ENCODE measurements at places on chromosomes 2 and 18.
A peak's percentile ranks its signal among the peaks of the same experiment; 100 is the strongest.

GRCh38 chr2:61534926-61535325 is 3.2 kb downstream of the XPO1 start:
- DNase-seq = no peak

GRCh38 chr18:65523461-65523860 is 227.4 kb upstream of the CDH7 start:
- no peak for DNase-seq

GRCh38 chr18:3037423-3037915 is 24.5 kb upstream of the LPIN2 start:
- DNase-seq = no peak

DNA sequence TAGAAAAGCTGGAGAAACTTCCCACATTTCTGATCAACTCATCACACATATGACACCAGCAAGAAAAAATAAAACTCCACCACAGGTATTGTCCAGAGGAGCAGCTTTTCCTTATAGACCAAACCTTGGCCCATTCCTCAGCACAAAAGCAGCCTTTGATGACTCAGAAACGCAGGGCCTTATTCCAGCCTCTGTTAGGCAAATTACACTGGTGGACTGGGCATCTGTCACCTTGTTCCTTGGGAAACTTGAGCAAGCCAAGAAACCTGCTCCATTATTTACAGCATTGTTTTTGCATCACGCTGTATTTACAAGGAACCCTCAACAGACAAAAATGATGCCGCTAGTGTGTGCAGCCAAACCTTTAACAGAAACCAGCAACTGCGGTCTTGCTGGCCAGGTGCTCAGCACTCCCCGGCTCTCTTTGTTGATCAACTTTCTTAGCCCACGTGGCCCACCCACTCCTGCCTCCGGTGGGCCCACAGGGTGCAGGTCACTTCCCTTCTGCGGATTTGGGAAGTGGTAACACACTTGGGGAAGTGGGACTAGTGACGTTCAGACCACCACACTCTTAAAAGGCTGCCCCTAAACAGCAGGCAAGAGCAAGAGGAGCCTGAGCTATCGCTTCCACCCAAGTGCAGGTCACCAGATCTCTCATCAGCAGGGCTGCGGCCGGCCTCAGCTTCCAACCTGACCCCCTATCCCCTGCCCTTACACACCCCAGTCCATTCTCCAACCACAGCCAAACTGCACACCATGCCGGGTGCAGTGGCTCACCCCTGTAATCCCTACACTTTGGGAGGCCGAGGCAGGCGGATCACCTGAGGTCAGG is 1.5 kb downstream of the AP1S3 start:
- no peak for DNase-seq

DNA sequence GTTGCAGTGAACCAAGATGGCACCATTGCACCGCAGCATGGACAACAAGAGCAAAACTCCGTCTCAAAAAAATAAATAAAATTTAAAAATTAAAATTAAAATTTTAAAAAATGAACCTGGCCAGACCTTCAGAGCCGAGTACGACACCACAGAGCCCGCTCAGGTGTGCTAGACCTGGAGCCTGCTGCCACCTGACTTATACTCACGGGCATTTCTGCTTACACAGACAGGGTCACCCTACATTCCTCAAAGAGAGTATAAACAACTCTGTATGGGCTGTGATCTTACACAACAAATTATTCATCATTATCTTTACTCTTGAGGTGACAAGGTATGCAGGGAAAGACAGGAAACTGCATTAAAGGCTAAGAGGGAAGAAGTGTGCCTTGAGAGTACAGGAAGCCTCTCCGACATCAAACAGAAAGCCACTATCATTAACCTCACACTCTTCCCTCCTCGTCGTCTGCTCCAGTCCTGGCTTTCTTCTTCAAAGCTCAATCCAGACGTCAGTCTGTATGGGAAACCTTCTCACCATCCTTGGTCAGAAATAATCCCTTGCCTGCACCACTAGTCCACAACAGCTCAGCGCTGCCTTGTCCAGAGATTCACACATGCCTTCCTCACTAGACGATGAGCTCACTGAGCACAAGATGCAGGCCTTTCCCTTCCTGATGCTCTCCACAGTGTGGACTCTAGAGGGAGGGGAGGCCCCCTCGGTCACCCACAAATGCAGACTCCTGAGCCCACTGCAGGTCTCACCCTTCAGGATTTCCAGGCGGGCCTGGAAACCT is 56.2 kb downstream of the UXS1 start:
- DNase-seq = no peak

DNA sequence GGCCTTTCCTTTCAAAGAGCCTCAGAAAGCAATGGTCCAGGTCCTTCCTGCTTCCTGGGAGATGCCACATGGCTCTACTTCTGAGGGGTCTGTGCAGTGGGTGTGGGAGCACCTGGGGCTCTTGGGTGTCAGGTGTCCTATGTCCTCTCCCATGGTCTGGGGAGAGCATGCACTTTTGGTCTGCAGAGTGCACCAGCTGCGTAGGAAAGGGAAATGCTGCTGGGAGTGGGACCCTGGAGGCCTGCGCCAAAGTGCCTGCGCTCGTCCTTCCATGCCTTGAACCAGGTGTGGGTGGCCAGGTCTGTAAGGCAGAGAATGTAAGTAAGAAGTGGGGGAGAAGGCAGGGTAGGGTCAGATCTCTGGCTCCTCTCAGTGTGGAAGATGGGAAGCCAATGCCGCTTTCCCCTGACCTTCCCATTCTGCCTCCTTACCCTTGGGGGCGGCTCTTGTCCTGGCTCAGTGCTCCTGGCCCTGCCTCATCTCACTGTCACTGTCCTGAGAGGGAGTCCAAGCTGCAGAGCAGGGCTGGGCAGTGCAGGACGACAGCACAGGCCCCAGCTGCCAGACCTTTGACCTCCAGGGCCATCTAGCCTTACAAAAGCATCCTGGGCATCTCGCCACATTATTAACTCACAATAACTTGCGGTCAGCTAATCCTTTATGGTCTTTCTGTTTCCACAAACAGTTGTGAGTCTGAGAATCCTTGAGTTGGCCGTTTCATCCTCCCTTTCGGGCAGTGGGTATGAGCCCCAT is 6.6 kb upstream of the PROM2 start:
- DNase-seq = no peak

GRCh38 chr2:173652767-173653431 is 298.2 kb downstream of the CDCA7 start:
- peak; percentile 71 for DNase-seq

GRCh38 chr2:186709529-186710450 is 15.9 kb downstream of the FAM171B start:
- no peak for DNase-seq

GRCh38 chr18:72834731-72835130 is 33.1 kb downstream of the NETO1 start:
- no peak for DNase-seq

DNA sequence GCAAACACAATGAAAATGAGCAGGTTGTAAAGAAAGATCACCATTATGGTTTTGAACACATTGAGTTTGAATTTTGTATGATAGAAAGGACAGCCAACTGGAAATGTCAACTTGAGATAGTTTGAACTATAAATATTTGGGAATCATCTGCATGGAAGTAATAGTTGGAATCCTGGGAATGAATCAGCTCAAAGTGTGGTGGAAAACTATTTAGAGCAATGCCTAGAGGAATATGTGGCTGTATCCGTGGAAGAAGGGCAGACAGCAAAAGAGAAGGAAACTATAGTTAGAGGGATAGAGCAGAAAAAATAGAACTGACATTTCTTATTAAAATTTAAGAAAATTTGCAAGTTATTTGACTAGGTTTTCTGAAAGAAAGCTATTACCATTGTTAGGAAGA is 112.5 kb upstream of the OTX1 start:
- no peak for DNase-seq

DNA sequence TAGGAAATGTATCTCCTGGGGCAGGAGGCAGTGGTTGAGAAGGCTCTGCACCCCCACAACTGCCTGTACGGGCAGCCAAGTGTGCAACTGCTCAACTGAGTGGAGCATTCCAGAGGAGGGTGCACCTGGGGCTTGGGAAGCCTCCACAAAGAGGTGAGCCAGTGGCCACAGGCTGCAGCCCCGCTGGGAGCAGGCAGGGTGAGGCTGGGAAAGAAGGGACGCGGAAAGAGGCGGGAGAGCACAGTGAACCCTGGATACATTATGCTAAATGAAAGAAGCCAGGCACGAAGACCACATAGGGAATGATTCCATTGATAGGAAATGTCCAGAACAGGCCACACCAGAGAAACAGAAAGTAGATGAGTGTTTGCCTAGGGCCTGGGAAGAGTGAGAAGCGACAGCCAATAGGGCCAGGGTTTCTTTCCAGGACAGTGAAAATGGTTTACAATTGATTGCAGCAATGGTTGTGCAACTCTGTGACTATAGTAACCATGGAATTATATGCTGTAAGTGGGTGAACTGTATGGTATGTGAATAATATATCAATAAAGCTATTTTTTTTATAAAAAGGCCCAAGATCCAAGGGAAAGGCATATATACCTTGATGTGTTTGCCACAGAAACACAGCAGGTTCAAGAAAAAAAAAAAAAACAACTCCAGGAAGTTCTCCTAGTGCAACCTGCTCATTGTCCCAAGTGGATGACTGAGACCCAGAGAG is 82.4 kb downstream of the DDX1 start:
- no peak for DNase-seq

GRCh38 chr2:220127876-220128275 is 500.4 kb downstream of the SLC4A3 start:
- no peak for DNase-seq

DNA sequence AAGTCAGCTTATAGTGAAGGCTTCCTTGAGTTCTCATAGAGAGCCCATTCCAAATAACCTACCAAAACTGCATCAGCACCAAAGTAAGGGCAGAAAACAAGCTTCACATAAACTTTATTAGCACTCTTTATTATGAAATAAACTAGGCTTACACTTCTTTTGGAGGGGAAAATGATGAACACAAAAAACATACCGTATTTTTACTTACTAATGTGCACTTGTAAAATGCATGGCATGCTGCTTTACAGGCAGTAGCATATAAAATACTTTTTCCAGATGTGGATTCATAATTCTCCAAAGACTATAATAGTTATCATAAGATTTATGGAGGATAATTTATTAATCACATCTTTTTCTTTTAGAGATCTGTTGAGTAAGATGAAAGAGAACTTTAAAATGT is 133.9 kb downstream of the OSR1 start:
- no peak for DNase-seq

- no peak for DNase-seq
Observed at GRCh38 chr2:14700753-14701152, 68.2 kb downstream of the LRATD1 start.

DNA sequence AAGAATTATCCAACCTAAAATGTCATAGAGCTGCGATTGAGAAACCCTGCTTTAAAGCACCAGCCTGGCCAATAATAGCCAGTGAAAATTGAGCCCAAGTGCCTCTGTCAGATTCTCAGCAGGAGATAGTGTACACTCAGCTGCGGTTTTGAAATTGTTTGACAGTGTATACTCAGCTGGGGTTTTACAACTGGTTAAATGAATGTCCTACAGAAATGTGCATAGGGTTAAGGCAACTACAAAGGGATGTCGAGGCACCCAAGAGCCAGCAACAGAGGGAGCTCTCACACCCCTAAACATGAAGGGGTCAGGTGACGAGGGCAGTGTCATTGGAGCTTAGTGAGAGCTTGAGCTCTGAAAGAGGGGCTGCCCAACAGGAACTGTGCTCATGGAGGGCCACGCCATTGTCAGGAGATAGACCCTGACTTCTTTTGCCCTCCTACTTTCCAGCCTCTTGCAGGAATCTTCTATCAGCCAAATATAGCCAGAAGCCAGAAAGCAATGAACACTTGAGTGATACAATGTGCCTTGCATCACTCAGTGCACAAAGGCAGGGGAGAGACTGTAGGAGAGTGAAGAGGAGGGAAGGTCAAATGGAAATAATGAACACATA is 15.1 kb downstream of the ACTG2 start:
- no peak for DNase-seq

DNA sequence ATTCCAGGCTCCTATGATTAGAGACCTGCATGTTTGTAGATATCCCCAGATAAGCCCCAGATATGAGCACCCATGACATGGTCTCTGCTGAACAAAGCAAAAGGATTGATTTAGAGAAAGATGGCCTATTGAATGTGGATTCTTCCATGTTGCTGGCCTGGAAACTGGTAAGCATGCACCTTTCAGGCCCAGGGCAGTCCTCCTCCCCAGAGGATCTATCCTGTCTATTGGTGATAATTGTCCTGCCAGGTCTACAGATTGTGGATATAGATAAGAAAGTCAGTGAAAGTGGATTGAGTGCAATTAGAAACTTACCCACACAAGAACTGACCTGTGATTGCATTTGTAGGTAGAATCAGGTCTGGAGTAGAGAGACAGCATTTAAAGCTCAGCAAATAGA is 256.9 kb upstream of the SIX3 start:
- no peak for DNase-seq

DNA sequence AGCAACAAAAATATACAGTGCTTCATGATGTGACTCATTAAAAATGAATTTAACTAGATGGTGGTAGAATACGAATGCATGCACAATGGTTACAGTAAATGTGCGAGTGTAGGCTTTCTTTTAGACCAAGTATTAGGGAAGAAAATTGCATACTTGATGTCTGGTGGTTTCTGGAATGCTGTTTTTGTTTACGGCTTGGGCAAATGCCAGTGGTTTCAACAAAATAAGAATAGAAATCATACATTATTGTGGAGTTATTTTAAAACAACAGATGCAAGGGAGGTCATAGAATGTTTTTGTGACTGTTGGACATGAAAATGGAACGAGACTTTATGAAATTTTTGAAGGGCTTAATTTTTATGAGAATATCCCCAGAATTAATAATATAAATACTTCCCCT is 580.9 kb downstream of the PLCL1 start:
- DNase-seq = no peak

GRCh38 chr2:241000831-241001321 is 2.5 kb downstream of the SNED1 start:
- DNase-seq = no peak

DNA sequence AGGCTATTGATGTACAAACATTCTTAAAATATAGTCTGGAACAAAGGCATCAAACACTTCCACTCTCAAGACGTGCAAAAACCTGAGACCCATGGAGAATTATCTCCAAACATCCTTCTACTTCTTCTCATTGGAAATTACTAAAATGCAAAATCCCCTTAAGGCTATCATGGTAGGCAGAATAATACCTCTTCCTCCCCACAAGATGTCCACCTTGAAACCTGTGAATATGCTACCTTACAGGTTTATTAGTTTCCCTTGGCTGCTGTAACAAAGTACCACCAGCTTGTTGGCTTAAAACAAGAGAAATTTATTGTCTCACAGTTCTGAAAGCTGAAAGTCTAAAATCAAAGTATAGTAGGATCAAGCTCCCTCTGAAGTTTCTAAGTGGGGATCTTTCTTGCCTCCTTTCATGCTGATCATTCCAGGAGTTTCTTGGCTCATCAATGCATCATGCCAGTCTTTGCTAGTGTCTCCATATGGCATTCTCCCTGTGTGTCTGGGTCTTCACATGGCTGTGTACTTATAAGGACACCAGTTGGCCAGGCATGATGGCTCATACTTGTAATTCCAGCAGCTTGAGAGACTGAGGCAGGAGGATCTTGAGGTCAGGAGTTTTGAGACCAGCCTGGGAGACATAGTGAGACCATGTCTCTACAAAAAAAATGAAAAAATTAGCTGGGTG is 163.7 kb upstream of the NCK2 start:
- DNase-seq = no peak
